HT1080 (cell line): ENCODE measurements at places on chromosomes 2 and 18. TPM values are rescaled to one million over a fixed set of nuclear protein-coding genes. Genes with fewer than 3 reads are reported as not detected.

- no peak for DNase-seq
Measured at GRCh38 chr18:1779587-1779986, 791.7 kb downstream of the METTL4 start.

GRCh38 chr2:158726911-158727592, 68.1 kb upstream of the DAPL1 start:
- DNase-seq = no peak

- DNase-seq = peak; percentile 16
Measured at GRCh38 chr2:64655018-64655664, 1.4 kb upstream of the SERTAD2 start.

GRCh38 chr2:144515696-144516410, 4.1 kb downstream of the ZEB2 start:
- DNase-seq = peak; percentile 16

DNA sequence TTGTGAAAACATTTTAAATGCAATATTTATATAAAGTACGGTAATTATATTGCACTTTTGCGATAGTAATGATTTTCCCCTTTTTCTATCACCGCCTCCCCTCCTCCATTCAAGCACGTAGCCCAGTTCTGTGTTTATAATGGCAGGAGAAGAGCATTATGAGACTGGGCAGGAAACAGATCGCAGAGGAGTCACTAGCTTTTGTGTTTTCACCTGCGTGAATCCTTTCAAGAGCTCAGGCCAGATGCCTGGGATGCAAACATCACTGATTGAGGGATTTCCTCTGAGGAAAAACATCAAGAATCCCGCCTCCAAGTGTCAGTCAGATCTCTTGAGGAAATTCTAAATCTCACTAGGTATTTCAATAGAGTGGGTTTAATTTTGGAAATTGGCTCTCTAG, 178.4 kb upstream of the FN1 start:
- no peak for DNase-seq

DNA sequence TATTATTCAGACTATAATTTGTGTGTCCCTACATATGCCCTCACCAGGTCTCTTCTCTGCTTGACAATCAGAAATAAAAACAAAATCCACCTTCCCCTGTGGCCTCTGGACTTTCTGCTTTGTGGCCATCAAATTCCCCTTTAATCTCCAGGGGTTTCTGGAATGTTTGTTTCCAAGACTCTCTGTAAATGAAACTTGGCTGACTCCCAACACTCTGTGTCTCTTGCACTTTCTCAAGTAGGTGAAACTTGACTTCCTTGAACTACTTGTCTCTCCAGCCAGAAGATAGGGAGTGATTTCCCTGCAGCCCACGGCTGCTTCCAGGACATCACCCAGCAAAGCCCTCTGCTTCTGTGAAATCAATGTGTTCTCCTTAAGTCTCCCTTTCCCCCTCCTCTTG, 54.1 kb upstream of the AQP4 start:
- DNase-seq = no peak

DNA sequence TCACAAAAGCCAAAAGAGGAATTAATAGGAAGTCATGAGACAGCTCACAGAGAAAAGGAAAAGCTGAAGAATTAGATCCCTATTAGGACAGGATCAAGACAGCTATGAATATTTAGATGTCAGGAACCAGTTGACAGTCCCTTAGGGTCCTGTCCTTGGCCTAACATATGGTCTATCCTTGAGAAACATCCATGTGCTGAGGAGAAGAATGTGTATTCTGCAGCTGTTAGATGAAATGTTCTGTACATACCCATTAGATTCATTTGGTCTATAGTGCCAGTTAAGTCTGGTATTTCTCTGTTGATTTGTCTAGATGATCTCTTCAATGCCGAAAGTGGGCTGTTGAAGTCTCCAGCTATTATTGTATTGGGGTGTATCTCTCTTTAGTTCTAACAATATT, 37.6 kb upstream of the SLC40A1 start:
- no peak for DNase-seq

Gene APOB
- 0.27 TPM in 1 of 2 replicates, not detected in the other for total RNA-seq

Gene PRSS56
- not detected in 2 replicates for total RNA-seq
